ENCODE measurements at places on chromosomes 16 and 17.

GRCh38 chr16:46774743-46775177 is 26.6 kb upstream of the MYLK3 start:
- DNase-seq, result no peak

DNA sequence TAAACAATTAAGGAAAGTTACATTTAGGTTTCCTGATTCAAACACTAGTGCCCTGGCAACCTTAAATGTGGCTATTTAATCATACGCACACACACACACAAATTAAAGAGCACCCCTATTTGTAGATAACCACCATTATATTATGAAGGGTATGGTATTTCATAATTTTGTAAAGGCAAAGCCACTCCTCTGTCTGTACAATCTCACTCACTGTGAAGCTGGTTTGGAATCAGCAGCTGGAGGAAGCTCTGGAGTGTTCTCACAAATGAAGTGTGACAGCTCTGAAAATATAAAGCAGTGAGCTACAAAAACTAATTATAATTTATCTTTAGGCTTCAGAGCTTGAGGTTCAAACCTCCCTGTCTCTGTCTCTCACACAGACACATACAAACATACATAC is 57.9 kb upstream of the KCNJ16 start:
- DNase-seq, result no peak

DNA sequence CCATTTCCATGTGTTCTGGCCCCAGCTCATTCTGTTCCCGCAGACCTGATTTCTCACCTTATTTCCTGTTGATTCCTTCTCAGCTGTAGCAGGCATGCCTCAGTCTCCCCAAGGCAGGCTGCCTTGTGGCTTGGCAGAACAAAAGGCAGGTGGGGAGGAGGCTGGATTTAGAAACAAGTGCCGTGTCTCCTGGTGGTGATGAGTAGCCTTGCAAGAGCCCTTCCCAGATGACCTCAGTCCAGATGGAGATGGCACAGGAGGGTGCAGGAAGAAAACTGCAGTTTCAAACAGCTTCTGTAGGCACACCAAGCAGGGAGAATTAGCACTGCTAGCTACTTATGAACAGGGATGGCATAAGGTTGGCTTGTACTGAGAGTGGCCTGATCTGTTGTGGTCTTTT is 64.6 kb downstream of the ARHGAP44 start:
- no peak for DNase-seq

DNA sequence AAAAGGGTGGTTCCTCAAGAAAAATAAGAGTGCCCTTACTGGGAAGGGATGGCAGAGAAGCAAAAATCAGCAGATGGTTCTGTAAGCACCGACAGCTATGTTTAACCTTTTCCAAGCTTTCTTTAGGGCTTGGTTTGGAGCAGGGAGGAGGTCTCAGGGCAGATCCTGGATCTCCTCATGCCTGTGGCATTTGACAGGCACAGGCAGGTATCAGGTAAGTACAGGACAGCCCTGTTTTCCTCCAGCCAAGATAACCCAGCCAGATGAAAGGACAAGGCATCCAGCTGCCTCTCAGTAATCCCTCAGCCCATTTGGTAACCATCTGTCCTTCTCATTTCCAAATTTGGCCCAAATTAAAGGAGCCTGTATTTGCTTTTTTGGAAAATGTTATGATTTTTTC is 141.5 kb downstream of the TOX3 start:
- DNase-seq, result no peak

DNA sequence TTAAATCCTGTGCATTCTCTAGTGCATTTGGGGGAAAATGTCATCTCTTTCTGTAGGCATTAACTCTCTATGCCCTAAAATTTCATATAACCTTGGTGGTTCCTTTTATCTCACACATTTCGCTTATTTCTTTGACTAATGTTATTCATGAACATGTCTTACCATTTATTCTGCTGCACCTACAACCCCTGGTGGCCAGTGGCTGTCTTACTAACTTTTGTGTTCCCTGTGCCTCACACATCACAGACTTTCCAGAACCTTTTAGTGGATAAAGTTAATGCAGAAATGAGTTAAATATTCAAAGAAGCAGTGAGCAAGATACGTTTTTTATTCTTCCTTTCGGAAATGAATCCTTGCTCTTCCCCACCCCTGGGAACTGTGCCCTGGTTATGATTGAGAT is 111.9 kb downstream of the CDH13 start:
- no peak for DNase-seq

GRCh38 chr16:64098451-64098850 is 1023.4 kb downstream of the CDH11 start:
- no peak for DNase-seq

GRCh38 chr16:52101246-52101645 is 445.7 kb downstream of the TOX3 start:
- DNase-seq, result no peak

Measured in activated naive CD8-positive, alpha-beta T cell treated with anti-CD3 and anti-CD28 coated beads, Interleukin-2, amount 50 U/mL, for 24 hours (primary cell).